ENCODE measurements at places on chromosomes 5 and 9. TPM values are rescaled to one million over a fixed set of nuclear protein-coding genes. Genes with fewer than 3 reads are reported as not detected.

GRCh38 chr9:3403315-3403714 lies 122.5 kb downstream of the RFX3 start:
- DNase-seq: no peak

GRCh38 chr5:5629607-5629978 lies 207.1 kb downstream of the ICE1 start:
- no peak for DNase-seq

DNA sequence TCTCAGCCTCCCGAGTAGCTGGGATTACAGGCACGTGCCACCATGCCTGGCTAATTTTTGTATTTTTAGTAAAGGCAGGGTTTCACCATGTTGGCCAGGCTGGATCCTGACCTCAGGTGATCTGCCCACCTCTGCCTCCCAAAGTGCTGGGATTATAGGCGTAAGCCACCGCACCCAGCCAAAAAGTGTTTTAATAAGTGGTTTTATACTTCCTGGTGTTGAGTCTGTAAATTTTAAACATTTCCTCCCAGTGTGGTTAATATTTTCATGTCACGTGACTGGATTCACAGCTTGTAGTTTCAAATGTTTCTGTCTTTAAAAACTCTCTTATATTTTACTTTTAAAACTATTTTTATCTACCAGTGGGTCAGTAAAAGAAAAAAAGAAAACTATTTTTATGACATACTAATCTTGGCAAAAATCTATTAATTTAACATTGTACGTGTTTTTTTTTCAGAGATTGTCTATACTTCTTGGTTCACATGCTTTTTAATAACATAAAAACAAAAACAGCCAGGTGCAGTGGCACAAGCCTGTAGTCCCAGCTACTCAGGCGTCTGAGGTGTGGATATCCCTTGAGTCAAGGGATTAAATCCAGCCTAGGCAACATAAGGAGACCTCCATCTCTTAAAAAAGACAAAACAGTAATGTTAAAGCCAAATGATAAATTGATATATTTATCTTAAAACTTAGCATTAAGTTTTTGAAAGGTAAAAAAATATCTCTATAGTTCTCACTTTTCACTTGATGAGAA lies 117.1 kb downstream of the DMXL1 start:
- no peak for DNase-seq

PPP3R2 gene
- total RNA-seq: not detected

Measured in psoas muscle (tissue), 8 donors.